ENCODE measurements at places on chromosomes 16 and 17. TPM values are rescaled to one million over a fixed set of nuclear protein-coding genes. Genes with fewer than 3 reads are reported as not detected.

DNA sequence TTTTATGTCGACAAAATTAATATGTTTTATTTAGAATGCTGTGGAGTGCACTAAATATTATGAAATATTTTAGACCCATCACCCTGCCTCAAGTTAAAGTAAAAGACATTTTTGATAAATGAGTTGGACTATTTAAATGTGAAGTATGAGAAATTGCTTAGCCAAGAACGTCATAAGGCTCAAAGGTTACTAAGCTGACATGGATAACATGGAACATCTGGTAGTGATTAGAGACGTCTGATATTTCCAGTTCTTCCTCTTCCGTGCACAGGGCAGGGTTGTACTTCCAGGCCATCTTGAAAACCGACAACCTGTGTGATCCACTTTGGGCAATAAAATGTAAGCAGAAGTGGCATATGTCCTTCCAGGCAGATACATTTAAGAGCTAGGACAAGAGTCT is 7.2 kb upstream of the CCL8 start:
- no peak for DNase-seq

GRCh38 chr17:41907185-41907556 is 11.6 kb downstream of the ACLY start:
- no peak for DNase-seq

DNA sequence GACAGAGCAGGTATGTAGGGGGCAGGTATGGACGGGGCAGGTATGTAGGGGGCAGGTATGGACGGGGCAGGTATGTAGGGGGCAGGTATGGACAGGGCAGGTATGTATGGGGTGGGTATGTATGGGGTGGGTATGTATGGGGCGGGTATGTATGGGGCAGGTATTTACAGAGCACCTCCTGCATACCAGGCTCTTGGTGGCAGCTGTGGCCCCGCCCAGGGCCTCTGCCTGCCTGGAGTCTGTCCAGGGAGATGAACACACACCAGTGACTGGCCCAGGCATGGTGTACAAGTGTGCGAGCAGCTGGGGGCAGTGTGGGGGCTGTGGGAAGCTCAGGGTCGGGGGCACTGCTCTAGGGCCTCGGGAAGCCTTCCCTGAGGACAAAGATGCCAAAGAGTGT is 4.4 kb downstream of the RPL3L start:
- no peak for DNase-seq

DNA sequence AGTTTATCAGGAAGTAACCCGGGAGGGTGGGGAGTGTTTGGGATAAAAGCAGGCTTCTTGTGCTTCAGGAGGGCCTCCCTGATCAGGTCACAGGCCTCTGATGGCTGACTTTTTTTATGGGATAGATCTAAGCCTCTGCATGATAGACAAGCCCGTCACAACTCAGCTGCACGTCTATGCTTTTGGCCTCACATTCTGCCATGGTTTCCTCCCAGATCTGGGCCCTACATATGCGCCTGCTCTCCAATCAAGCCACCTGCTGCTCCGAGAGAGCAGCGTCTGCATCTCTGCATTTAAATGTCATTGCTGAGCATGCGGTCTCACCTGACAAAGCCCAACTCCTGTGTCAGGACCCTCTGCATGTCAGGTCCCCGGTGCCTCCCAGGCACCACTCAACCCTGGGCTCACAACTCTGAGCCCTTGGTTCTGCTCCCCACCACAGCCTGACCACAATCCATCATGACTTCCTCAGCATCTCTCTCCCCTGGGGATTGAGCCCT is 45.3 kb upstream of the SREBF1 start:
- DNase-seq = no peak

- DNase-seq = no peak
Observed at GRCh38 chr17:77770331-77771105, 188.0 kb upstream of the TNRC6C start.

GRCh38 chr17:7959503-7960253 is 27.7 kb downstream of the CNTROB start:
- no peak for DNase-seq

OR1A1 gene
- total RNA-seq = not detected

SBK1 gene
- total RNA-seq = 4.1 TPM

- no peak for DNase-seq
Observed at GRCh38 chr17:61313461-61314326, 85.9 kb upstream of the TBX2 start.

GRCh38 chr17:10616502-10617119 is 40.5 kb downstream of the MYH3 start:
- peak; percentile 51 for DNase-seq

- no peak for DNase-seq
Observed at GRCh38 chr17:34712481-34713195, 133.3 kb downstream of the TMEM132E start.

- peak; percentile 27 for DNase-seq
Observed at GRCh38 chr17:5097101-5097834, 14.4 kb downstream of the ZNF232 start.

COL1A1 gene
- total RNA-seq = 0.39 TPM

CCDC154 gene
- total RNA-seq = 2.3 TPM

DNA sequence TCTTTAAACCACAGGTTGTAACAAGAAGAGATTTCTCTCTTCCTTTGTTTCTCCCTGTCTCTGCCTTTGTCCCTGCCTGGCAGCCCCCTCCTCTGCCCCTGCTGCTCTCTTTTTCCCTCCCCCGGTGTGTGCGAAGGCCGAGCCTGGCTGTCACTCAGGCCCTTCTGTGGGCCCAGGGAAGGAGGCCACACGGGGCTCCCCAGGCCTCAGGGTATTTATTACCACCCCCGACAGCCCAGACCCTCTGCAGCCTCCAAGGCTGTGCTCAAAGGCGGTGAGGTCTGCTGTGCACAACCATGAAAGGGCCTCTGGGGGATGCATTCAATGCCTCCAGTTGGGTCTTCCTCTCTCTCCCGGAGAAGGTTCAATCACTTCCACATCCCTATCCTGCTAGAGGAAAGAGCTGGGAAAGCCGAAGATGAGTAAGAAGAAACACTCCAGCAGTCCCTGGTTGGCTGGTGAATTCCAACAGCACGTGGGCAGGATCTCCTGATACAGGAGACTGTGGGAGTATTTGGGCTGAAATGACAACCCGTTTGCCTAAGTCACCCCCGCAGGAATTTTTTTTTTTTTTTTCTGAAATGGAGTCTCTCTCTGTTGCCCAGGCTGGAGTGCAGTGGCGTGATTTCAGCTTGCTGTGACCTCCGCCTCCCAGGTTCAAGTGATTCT is 34.2 kb downstream of the ZNF423 start:
- no peak for DNase-seq

GRCh38 chr16:4520913-4521312 is 17.7 kb downstream of the CDIP1 start:
- no peak for DNase-seq

TNFSF13 gene
- total RNA-seq = 1.6 TPM
